ENCODE measurements at places on chromosomes 11 and 22.

GRCh38 chr11:134041349-134041748 lies 27.5 kb upstream of the JAM3 start:
- DNase-seq = no peak

GRCh38 chr11:122556605-122557004 lies 98.9 kb upstream of the UBASH3B start:
- DNase-seq = no peak

- no peak for DNase-seq
These were observed 7.7 kb downstream of the OSBP start for GRCh38 chr11:59607703-59608454.

- no peak for DNase-seq
These were observed 12.2 kb upstream of the SMPD1 start for GRCh38 chr11:6377902-6378639.

DNA sequence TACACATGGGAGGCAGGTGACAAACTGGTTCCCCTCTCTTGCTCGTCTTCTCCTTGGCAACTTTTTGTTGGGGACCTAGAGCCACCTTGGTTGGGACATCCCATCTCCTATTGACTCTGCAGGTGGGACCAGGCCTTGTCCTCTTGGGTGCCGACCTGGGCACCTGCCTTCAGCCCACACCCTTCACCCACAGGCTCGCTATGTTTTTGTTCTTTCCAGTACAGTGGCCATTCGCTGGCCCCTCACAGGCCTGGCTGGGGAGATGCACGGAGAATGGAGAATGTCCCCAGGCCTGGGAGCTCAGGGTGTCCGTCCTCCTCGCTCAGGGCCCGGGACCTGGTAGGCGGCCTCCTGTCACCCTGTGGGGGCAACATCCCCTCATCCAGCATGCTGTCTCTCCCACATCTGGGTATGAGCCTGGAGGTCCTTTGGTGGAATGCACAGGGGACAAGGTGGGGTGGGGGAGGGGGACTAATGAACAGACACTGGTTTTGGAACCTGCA lies 14.9 kb upstream of the OMP start:
- no peak for DNase-seq

GRCh38 chr11:63673579-63673978 lies 2.4 kb upstream of the ATL3 start:
- no peak for DNase-seq

GRCh38 chr11:3245071-3245470 lies 12.9 kb upstream of the MRGPRE start:
- DNase-seq = no peak

DNA sequence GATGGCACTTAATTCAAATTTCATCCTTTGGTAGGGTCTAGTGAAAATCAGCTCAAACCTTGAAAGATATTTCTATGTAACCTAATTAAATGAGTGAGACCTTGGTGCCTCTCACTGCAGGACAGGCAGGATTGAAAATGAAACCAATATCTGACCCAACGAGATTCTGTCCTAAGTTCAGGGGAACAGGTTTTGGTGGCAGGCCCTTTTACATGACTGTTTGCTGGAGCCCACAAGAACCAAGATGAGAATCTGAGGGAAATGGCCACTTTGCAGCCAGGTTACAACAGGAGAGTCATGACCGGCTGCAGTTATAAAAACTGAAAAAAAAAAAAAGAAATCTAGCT lies 130.2 kb downstream of the TRIM44 start:
- DNase-seq = no peak

GRCh38 chr11:103829596-103829995 lies 206.8 kb upstream of the DDI1 start:
- DNase-seq = no peak

GRCh38 chr22:45987136-45987861 lies 10.3 kb upstream of the WNT7B start:
- no peak for DNase-seq

DNA sequence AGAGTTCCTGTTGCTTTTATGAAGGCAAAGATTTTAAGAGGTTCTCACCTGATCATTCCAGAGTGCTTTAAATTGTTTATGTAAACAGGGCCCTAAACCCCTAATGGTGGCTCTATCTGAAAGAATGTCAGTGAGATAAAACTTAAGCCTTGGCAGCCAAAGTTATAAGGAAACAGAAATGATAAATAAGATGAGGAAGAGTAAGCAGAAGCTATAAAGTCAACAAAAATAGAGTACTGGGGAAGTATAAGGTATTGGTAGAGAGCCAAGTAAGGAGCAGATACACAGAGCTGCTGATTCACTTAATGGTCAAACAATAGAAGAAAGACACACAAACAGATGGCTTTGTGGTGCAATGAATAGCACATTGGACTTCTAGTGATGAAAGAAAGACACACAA lies 37.9 kb downstream of the TMPRSS5 start:
- DNase-seq = no peak

- peak; percentile 87 for DNase-seq
These were observed 1.4 kb downstream of the PNPLA2 start for GRCh38 chr11:819943-820649.
